ENCODE measurements at places on chromosomes 3 and 15.

GRCh38 chr3:187765342-187765741, 20.1 kb upstream of the BCL6 start:
- DNase-seq: no peak

DNA sequence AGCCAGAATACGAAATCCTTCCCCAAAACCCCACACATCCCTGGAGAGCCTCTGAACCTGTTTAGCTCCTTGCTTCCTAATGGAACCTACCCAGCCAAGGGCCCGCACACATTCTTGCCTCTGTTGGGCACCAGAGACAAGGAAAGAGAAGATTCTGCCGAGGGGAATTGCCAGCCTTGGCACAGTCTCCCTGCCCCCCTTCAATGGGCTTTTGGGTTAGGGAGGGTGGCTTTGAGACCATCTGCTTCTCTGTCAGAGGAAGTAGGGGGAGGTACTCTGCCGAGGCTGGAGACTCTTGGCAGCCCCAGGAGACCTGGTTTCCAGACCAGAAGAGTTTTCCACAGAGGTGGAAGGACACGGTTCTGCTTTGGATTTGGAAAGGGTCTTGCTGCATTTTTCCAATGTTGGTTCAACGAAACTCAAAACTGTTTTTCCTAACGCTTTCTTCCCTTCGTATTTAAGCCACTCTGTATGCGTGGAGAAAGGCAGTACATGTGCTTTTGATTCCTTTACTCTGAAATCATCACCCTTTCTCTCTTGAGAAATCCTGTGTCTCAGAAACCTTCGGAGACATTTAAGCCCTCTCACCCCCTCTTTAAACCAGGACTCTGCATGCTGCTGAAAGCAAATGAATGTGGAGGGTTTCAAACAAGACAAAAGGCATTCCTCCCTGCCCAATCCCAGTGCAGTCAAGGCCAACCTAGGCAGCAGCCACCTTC, 78.8 kb upstream of the PRR23C start:
- DNase-seq: no peak

DNA sequence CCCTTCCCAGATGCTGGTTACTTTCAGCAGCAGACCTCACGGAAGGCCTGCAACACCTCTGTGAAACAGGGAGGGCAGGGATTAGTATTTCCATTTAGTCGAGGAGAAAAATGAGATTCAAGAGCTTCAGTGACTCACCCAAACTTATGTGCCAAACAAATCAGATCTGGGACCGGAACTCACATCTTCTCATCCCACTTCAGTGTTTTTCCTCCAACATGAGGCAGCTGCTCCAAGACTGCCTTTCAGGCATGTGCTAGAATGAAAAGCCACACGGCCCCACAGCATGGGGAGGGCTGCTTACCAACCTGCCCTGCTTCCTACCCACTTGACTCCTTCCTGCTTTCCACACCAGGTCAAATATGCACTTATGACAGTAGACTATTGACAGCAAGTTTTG, 129.4 kb upstream of the SLC24A5 start:
- no peak for DNase-seq

DNA sequence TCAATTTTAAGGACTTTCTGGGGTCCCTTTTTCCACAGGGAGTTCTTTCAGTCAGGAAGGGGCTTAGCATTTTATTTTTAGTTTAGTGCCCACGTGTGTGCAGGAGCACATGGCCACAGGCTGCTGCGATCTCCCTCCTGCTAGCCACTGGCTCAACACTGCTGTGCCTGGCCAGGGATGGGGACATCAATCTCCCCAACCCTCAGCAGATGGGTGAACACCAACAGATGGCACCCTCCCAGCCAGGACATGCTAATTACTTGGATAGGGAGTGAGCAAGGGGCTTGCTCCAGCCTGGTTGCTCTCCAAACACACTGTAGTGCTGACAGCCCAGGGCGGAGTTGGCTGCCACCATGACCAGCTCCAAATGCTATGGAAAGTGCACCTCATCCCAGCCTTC, 7.4 kb upstream of the RIOX2 start:
- DNase-seq: no peak

DNA sequence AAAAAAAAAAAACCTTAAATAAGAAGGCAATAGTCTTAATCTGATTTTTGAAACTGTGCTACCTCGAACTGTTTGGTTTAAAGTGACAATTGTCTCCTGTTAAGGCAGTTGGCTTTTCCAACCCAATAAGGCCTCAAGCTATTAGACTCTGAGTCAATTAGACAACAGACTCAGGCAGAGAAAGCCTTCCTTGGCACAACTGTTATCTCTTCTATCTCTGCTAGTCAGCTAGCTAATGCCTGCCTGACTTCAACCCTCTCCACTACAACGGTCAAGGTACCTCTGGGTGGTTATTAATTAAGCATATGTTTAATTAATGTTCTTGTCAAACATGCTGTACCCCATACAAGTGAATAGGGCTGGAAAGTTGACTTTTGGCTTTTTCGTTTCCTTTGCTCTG, 110.2 kb upstream of the NLGN1 start:
- DNase-seq: no peak

DNA sequence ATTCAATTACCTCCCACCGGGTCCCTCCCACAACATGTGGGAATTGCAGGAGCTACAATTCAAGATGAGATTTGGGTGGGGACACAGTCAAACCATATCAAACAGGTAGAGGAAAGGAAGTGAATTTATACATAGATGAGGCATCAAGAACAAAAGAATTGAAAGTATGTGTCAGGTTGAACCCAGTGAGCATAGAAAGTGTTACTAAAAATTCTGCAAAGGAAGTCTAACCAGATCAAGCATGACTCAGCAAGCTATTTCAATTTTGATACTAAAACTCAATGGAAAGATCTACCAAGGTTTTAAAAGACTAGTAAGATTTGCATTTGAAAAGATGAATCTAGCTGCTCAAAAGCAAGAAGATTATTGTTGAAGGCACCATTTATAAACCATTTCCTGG, 323.0 kb downstream of the ROBO2 start:
- no peak for DNase-seq

GRCh38 chr3:20148466-20148865, 37.5 kb downstream of the SGO1 start:
- DNase-seq: no peak

DNA sequence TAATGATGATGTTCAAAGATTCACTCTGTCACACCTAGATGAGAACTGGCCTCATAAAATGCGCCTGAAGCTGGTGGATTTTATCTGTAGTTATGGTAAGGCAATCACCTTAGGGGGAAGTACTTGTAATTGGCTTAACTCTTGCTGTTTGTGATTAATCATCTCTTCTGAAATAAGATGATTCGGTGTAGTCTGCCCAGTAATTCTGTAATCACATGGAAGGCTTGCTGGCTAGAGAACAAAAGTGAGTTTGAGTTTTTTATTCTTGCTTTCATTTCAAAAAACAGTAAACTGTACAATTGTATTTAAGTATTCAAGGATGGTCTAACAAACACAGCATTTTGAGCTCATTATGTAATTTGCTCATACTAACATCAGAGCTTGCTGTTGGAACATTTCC, 72.1 kb downstream of the OTOL1 start:
- DNase-seq: no peak

DNA sequence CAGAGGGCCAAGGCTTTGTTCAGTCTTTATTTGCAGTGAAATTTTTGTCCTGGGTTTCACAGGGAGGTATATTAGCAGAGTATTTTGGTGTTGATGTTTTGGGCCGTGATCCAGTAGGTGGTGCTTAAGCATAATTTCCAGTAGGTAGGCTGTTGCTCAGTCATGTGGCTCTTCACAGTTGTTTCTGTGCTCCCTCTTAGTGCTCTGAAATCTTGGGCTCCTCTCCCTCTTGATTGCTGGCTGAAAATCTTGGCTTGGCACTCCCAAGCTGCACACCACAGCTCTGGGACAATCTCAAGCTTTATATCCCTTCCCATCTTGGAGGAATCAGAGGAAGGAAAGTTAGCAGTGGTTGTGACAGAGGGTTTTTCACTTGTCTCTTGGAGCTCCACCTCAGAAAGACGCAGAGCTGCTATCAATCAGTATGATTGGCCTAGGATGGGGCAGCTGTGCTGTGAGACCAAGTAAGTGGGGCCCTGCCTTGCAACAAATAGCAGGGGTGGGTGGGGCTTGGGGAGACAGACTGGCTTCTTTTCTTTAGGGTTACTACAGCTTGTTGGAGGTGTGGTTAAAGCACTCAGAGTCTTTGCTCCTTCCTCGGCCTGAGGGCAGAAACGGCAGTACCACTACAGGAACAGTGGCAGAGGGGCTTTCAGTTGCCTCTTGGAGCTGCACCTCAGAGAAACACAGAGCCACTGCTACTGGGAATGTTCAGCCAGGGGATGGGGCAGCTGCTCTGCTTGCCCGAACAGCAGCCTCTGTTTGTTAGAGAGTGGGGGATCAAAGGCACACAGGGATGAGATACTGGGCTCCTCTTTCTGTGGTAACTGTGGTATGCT, 627.0 kb downstream of the SI start:
- DNase-seq: no peak

- DNase-seq: no peak
These were observed 18.7 kb downstream of the PDE8A start for GRCh38 chr15:85000189-85000864.

DNA sequence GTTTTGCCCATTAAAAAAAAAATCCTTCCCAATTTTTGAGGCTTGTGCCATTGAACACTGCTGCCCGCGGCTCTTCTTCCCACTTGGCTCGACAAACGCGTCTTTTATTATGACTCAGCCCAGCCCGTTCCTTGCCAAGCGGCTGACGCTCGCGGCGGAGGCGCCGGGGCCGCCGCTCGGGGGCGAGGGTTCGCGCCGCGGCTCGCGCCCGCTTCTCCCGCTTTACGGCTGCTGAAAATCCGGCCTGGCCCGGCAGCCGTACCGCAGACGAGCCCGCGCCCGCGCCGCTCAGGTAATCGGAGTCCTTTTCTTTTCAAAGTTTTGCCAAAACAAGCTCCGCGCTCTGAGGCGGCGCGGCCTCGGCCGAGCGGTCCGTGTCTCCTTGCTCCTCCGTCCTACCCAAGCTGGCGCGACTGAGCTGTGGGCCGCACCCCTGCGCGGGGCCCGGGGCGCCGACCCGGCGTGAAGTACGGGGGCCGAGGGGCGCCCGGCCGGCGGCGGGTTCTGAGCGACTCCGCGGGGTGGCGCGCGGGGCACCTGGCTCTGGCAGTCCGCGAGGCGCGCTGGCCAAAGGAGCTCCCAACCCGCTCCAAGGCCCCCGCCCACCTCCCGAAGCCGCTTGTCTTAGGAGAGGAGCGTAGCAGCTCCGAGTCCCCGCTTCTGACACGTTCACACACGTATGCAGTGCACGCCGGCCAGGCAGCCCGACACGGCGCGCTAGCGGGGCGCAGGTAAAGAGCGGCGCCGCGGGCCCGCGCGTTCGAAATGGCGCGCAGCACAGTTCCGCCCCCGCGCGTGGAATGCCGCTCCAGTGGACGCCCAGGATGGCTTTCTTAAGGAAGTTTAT, 418.2 kb upstream of the NAALADL2 start:
- peak; percentile 40 for DNase-seq

DNA sequence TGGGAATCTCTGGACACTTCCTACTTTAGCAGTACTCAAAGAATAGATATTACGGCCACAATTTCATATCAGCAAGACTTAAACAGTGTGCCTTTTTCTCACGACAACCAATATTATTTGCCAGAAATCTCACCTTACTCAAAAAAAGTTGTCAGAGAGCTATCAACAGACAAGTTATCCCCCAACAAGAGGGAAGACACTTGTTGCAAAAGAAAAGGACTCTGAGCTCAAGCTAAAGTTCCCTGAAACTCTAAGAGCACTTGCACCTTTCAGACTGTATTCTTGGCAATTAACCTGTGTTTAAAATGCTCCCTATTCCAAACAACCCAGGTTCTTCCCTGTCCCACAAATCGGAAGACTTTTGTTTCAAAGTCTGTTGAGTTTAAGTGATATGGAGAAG, 4.5 kb downstream of the LRIG1 start:
- DNase-seq: no peak

DNA sequence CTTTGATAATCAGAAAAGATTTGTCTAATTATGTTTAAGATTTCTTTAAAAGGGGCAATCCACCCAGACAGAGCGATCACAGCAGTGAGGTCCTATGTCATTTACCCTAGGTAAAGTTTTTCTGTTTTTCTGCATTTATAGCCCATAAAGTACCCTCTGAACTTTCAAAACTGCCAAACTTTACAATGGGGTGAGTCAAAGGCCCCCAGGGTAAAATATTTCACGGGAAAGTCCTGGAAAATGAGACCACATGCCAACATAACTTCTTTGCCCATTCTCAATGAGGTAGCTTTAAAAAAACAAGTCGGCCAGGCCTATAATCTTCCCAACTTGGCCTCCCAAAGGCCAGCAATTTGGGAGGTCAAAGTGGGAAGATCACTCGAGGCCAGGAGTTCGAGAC, 53.0 kb downstream of the SUCLG2 start:
- no peak for DNase-seq

GRCh38 chr3:16789344-16790120, 95.2 kb upstream of the PLCL2 start:
- no peak for DNase-seq
